ENCODE measurements at places on chromosomes 13 and 19.

- no peak for DNase-seq
These were observed 801.2 kb upstream of the SLITRK1 start for GRCh38 chr13:84683448-84683847.

DNA sequence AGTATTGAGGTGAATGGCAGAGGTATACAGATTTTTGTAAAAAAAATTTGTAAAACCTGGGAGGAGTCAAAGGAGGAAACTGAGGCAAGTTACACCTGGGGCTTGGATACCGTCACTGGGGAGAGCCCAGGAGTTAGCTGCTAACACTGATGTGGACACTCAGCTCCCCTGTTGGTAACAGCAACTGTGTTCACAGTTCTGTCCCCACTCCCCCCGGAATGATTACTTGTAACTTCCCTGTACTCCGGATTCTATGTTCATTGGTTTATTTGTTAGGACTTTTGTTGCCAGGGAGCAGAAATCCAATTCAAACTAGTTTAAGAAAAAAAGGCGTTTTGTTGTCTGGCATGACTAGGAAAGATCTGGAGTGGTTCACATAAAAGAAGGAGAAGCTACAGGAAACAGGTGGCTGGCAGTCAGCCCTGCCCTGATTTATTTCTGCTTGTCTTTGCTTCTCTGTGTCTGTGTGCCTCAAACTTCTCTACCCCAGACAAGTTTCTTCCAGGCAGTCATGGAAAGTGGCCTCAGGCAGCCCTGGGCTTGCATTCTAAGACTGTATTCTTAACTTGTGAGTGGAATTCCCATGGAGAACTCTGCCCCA lies 2.3 kb upstream of the GPR12 start:
- no peak for DNase-seq

DNA sequence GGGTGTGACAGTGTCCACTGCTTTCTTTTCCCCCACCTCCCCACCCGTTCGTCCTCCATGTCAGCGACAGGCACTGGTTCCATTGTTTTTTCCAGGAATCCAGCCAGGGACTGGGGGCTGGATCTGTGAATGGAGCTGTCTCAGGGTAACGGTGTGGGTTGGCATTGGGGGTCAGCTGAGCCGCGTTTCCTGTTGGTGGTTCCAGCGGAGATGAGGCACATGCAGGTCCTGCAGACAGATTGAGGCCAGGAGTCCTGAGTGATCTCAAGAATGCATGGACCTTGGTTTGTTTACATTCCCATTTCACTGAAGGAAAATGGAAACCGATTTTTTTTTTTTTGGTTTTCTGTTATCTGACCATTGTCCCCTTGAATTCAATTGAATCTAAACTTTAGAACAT lies 303.9 kb downstream of the FGF9 start:
- no peak for DNase-seq

DNA sequence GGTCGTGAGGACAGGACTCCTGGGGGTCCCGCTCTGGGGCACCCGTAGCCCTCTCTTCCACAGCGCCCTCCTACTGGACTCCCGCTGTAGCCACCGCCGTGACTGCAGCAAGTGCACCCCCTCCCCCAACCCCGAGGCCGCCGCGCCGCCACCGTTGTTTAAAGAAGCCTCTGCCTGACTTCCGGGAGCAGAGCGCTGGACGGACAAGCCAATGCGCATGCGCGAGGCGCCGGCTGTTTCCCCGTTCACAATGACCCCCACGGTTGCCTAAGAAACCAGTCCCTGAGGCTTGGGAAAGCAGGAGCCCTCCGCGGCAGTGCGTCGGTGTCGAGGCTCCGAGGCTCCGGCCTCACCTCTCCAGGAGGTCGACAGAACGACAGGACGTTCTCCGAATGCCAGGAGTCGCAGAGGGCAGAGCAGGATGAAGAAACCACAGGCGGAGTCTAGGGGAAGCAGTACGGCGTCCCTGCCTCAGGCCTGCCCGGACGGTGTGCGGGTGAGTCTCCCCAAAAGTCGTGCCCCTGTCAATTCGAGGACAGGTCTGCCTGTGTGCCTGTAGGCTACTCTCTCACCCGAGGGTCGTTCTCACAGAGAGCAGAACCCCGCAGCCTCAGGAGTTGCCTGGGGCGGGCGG lies 70.5 kb upstream of the ZNF420 start:
- no peak for DNase-seq

DNA sequence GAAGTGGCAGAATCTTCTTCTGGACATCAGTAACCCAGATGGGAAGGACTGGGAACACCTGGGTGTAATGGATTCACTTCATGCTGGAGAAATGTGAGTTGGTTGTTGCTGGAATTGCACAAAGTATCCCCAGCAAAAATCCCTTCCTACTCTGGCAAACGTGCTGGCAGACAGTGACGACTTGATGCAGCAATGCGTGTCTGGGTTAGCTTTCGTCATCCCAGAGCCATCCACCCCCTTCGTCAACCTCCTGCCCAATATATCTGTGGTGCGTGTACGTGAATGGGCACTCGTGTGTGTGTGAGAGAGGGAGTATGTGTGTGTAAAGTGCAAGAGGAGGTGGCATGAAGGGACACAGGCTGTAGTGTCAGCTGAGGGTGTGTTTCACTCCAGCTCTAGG lies 70.9 kb downstream of the TM9SF2 start:
- DNase-seq: no peak

- no peak for DNase-seq
These were observed 32.2 kb downstream of the DEDD2 start for GRCh38 chr19:42185277-42185676.

- no peak for DNase-seq
These were observed 104.5 kb downstream of the UGGT2 start for GRCh38 chr13:95948656-95949055.

GRCh38 chr19:14033946-14034345 lies 2.4 kb downstream of the IL27RA start:
- DNase-seq: no peak

DNA sequence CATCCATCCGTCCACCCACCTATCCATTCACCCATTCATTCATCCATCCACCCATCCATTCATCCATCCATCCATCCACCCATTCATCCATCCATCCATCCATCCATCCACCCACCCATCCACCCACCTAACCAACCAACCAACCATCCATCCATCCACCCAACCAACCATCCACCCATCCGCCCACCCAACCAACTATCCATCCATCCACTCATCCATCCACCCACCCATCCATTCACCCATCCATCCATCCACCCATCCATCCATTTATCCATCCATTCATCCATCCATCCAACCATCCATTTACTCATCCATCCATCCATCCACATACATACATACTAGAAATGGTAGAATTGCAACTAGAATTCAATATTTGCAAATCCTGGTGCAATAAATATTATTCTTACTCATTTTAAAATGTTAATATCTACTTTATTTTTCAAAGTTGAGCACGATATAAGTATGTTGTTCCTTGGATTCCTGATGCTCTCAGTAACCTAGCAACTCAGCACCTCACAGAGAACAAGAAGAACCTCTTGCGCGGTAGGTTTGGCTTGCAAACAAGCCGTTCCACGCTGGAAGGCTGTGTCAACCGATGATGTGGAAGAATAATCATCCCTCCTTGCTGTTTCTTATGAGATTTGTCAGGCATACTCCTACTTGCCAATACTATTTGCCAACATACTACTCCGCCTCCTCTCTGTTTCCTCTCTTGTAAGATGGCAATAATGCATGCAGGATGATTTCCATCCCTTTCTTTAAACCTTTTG lies 111.7 kb downstream of the GNG7 start:
- DNase-seq: no peak

GRCh38 chr13:55302568-55302967 lies 1838.2 kb upstream of the PRR20A start:
- DNase-seq: no peak

GRCh38 chr19:58353717-58354477 lies 605 bp upstream of the A1BG start:
- no peak for DNase-seq

DNA sequence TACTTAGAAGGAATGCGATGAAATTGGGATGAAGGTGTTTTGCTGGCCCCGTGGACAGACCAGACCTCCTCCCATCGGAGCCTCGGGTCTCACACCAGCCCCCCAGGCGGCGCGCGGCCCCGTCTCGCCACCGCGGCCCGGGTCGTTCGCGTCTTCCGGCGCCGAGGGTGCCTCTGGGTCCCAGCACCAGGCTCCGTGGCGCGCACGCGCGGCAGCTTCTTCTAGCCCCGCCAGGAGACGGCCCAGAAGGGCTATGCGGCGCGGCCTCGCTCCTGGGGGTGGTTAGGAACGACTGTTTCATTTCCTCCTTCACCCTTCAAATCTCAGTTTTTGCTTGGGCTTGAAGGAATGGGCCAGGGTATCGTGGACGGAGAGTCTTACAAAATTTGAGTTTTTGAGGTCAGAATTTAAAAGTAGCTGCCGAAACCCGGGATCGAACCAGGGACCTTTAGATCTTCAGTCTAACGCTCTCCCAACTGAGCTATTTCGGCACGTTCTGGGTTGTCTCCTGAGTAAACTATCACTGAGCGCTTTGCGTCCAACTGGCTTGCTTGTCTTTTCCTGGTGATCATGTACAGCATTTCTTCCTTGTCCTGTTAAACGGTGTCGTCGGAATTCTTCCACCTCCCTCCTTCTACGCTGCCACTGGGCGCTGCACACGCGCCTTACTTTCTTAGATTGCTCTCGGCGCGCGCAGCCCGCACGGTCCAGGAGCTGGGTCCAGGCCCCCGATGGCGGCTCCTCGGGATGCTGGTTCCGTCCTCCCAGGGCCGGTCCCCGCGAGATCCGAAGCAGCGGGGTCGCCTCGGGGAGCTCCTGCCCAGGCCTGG lies 46.5 kb downstream of the TGDS start:
- DNase-seq: peak; percentile 94

DNA sequence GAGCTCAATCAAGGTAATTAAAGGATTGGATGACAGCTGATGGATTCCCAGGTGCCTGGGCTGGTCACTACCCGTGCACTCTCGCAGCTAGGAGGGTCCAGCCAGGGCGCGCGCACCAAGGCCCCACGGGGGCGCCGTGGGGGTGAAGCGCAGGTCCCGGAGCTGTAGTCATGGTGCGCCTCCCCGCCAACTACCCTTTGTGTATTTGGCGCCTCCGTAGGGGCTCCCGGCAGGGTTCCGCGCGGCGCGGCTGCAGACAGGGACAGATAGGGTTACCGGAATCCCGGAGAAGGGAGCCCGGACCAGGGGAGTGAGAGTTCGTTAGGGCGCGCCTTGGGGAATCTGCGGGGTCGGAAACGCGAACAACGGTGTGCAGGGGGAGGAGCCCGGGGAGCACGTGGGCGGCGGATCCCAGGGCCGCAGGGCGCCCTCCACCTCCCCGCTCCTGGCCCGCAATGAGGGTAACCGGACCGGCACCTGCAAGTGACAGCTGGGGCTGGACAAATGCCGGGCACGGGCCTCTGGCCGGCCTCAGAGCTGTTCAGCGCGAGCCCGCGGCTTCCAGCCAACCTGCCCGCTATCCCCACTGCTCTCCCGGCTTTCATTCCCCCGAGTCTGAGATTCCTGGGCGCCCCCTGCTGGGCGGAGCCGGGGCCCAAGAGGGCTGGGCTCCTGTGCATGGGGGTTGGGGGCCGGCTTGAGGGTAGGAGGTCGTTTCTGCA lies 3.4 kb upstream of the PRAM1 start:
- DNase-seq: peak; percentile 93

DNA sequence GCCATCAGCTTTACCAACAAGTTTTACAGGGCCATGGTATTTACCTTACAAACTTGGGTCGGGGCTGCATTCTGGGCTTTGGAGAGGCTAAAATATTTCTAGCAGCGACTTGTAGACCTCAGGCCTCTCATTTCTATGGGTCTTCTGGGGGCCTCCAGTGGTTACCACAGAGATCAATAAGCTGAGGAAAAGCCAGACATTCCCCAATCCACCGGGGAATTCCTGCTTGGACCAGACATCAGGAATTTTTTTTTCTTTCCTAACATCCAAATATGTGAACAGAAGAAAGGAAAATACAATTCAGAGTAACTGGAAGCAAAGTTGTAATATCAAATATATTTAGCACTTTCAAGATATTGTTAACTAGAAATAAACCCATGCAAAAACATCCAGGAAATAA lies 1.5 kb downstream of the DZIP1 start:
- DNase-seq: no peak

DNA sequence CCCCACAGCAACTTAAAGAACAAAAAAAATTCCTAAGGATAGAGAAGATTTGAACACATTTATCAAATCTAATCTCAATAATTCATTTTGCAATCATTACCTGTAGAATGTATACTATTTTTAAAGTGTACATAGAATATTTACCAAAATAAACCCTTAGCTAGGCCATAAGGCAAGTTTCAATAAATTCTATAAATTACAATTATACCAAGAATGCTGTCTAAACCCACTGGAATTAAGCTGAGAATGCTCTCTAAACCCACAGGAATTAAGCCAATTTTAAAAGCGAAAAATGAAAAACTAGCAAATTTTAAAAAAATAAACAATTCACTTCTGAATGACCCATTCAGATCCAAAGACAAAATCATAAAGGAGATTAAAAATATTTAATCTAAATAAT lies 540.4 kb upstream of the NBEA start:
- DNase-seq: no peak

- DNase-seq: peak; percentile 23
These were observed 1.8 kb downstream of the APOC4 start for GRCh38 chr19:44943801-44944249.

DNA sequence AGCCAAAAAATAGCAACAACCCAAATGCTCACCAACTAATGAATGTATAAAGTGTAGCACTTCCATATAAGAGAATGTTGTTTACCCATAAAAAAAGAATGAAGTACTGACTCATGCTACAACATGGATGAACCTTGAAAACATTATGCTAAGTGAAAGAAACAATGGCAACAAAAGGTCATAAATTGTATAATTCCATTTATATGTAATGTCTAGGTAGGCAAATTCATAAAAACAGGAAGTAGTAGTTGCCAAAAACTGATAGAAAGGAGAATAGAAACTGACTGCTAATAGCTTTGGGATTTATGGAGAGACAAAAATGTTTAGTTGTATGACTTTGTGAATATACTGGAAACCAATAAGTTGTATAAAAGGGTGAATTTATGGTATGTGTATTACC lies 21.6 kb downstream of the MYCBP2 start:
- no peak for DNase-seq

GRCh38 chr19:50739132-50739913 lies 16.2 kb downstream of the CLEC11A start:
- no peak for DNase-seq

DNA sequence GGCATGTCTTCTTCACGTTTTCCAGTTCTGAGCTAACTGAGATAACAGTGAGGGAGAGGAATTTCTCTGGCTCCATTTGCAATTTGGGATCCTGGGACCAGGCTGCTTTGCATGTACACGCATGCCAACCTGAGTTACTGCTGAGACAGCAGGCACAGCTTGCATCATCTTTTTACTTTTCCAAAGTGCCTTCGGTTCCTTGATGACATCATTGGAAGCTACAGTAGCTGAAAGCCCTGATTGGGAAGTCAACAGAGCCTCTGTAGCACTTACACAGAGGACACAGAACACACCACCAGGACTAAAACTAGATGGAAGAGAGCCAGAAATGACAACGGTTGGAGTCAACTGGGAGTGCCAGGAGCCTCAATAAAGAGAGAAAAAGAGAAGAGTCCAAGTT lies 399.1 kb upstream of the GPC6 start:
- DNase-seq: no peak

DNA sequence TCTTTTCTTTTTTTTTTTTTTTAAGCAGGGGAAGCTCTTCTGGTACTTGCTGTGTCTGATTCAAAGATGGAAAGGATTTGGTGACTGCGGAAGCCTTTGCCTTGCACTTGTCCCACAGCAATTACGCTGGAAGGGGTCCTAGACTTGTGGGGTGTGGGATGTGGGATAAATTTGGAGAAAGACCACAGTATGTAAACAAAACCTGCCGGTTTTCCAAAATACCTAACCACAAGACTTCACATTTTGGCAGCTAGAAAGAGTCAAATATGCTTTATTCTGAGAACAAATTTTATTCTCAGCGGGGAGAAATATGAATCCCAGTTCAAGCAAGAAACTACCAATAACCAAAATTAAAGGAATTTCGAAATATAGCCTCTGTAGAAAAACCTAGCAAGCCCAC lies 176.5 kb downstream of the SPRY2 start:
- DNase-seq: no peak
